Bone marrow (tissue), 2 donors: ENCODE measurements at places on chromosomes 7 and 10.

- DNase-seq, result no peak
Measured at GRCh38 chr10:90732581-90732980, 125.3 kb downstream of the HTR7 start.

DNA sequence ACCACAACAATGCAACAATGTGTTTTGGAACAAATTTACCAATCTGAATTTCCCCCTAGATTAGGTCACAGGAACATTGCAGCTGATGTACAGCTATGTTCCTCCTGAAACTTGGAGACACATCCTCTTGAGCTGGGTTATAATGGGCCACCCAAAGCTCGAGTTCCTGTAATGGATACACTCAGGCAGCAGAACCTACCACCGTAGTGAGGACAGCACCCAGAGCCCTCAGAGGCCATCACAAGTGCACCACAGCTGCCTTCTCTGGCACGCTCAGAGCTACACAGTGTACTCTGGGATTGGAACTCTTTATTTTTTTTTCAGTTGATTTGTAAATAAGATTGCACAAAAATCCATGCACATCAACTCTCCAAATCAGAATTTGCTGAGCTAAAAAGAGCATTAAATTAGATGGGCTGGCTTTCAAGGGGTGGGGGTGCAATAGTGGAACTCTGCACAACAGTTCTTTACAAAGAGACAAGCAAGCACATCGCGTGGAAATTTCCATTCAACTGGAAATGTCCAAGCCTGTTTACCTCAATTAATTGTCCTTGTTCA lies 56.7 kb downstream of the EGFR start:
- no peak for DNase-seq

DNA sequence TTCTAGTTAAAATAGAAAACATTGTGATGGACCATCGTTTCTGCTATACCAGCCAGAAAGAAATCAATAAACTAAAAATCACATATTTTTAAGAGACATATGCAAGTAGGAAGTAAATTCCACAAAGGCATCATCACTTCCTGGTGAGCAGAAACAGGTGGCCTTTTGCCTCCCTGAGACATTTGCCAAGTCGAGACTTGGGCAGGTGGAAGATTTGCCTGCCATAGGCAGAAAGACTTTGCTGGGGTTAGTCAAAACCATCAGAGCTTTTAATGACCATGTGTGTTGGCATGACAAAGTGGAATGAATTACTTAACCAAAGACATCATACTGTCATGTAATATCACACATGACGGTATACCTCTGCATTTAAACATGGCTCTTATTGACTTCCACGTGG lies 66.0 kb upstream of the FGL2 start:
- DNase-seq, result no peak

GRCh38 chr10:43211030-43211429 lies 55.8 kb downstream of the RASGEF1A start:
- DNase-seq, result no peak

- DNase-seq, result no peak
Measured at GRCh38 chr10:69438536-69439349, 12.5 kb upstream of the TSPAN15 start.

GRCh38 chr7:123665157-123665556 lies 9.5 kb downstream of the LMOD2 start:
- no peak for DNase-seq

DNA sequence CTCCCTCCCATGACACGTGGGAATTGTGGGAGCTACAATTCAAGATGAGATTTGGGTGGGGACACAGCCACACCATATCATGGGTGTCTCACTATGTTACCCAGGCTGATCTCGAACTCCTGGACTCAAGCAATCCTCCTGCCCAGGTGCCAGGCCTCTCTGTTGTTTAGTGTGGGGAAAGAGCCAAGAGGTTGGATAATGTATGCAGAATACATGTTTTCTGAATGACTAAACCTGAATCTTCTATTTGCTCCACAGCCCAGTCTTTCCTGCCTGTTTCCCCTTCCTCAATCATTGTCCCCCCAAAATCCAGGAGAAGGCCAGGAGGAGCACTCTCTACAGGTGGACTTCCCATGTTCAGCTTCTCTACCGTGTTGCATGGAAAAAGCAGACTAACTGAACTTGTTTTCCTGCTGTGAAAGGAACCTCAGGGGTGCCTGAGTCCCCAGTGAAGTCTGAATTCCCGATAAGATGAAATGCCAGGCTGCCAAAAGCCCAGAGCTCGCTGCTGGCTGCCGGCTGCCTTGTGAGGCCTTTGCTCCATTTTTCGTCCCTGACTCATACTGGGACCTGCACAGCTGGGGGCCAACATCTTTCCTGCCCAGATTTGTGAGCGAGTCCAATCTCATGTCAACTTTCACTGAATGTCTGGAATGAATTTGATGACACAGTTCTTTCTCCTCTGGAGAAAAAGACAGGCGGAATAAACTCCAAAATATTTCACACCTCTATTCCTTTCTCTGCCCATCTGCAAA lies 588.0 kb downstream of the CALN1 start:
- no peak for DNase-seq

DNA sequence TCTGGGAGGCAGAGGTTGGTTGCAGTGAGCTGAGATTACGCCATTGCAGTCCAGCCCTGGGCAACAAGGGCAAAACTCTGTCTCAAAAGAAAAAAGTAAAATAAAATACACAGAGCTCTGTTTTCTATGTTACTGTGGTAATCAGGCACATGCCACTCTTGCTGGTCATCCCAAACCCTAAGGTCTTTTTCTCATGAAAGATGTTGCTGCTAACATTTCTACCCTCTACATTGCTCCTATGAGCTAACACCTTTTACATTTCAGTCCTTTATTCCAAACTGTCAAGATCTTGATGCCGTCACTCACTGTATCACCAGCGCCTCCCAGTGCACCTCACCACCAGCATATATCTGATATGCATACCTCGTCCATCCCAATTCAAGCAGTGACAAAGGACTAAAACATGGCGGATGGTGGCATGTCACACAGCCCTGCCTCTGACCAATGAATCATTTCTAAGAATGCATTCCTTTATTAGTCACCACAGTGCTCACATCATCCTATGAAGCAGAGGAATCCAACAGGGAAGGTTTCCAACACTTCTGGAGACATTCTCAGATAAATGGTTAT lies 4.3 kb downstream of the DAGLB start:
- no peak for DNase-seq

- DNase-seq, result no peak
Measured at GRCh38 chr7:138021889-138022288, 20.0 kb upstream of the CREB3L2 start.

GRCh38 chr10:101485681-101486554 lies 102.1 kb downstream of the POLL start:
- no peak for DNase-seq

DNA sequence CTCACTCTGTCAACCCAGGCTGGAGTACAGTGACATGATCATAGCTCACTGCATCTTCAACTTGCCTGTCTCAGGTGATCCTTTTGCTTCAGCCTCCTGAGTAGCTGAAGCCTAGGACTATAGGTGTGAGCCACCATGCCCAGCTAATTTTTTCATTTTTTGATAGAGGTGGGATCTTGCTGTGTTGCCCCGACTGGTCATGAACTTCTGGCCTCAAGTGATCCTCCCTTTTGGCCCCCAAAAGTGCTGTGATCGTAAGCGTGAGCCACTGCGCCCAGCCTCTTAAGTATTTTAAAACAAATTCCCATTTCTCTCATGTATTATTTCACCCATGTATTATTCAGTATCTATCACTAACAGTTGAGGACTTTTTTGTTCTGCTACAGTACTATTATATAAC lies 43.5 kb downstream of the KMT2E start:
- no peak for DNase-seq

- DNase-seq, result no peak
Measured at GRCh38 chr10:21895932-21896331, 107.6 kb downstream of the DNAJC1 start.

DNA sequence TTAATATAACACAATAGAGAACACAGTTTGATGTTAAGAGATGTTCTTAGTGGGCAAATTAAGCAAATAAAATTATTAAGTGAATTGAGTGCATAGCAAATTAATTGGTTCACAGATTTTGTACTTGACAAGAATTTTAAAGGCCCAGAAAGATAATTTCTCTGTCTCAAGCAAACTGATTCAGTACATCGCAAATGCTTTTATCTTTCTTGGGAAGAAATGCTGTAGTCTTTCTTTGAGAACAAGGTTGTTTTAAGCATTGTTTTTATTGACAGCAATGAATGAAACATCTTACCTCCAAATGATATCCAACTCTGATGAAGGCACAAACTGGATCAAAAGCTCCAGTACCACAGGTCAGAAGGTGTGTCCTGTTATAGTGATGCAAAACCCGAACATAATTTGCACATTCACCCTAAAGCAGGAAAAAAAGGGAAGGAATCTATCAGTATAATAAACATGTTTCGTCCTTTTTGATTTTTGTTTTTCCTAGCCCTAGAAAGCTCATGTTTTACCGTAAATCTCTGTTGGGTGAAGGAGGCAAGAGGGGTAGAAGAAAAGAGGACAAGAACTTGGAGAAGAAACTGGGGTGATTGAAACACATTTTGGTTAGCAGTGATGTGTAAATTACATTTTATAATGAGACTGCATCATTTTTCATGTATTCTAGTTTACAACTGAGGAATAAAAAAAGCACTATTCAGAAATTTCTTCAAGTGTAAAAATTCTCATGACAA lies 182.6 kb downstream of the SEMA3E start:
- no peak for DNase-seq

GRCh38 chr7:138871065-138871813 lies 73.2 kb upstream of the ATP6V0A4 start:
- no peak for DNase-seq

DNA sequence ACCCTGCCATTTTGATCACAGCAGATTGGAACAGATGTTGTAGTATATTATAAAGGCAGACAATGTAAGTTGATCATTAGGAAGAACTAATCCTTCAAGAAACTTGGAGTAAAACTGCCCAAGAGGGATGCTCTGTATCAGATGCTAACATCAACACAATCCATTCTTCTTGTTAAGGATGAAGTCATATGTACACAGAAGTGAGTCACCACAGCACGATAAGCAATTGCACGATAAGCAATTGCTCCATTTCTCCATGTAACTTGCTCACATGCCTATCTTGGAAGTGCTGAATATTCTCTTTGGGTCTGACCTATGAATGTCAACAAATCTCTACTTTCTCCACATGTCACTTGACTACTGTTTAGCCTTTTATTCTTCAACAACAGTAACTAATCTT lies 41.5 kb upstream of the DMTF1 start:
- DNase-seq, result no peak

GRCh38 chr7:2012044-2012900 lies 220.5 kb downstream of the MAD1L1 start:
- DNase-seq, result no peak

DNA sequence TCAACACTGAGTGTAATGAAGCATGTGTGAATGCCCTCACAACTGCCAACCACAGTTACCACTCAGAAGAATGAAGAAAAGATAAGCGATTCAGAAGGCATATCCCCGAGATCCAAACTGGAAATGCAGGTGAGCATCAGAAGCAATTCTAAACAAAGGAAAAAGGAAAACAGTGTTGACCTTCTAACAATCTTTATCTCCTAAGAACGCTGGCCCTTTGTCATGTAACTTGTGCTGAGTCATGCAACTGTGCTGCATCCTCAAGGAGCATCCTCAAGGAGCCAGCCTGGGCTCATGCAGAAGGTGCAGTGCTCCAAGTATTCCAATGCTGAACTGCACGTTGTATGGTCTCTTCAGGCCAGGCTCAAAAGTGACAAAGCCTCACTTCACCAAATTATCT lies 30.6 kb downstream of the SEC61G start:
- DNase-seq, result no peak

DNA sequence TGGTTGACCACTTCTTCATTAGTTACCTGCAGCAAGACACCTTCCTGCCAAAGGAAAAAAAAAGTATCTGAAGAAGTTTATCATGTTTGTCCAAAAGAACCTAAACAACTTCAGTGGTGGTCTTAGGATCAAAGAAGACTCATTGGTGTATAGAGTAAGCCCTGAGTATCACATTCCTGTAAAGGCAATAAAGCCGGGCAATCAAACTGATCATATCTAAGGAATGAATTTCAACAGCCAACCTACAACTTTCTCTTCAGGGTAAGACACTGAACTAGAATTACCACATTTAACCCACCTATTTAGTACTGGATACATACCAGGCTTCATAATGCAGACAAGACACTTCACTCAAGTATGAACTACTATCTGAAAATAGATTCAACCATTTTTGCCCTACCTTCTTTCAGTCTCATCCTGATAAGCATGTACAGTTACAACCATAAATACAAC lies 10.1 kb downstream of the HNRNPA2B1 start:
- DNase-seq, result no peak

DNA sequence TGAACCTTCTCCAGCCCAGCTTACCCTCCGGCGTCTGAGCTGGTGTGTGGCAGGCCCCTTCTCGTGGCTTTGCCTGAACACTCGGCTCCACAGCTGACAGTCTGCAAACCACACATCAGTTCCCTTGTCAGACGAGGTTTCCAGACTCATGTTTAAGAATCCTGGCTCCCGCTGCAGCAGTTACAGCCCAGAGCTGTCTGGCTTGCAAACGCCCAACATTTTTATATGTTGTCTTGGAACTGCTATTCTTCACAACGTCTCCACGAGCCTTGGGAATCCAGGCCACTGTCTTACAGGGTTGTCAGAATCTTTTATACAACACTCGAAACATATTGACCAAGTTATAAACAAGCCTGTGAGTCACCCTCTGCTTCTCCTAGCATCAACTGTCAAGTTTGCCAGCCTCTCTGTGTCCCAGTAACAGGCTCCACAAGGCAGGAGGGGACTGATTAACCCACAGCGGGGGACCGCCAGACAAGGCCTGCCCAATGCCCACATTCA lies 68.1 kb downstream of the TNS3 start:
- DNase-seq, result peak; percentile 66

- DNase-seq, result no peak
Measured at GRCh38 chr7:34357068-34357467, 300.9 kb upstream of the NPSR1 start.
